Activated CD4-positive, alpha-beta T cell treated with anti-CD3 and anti-CD28 coated beads for 36 hours (primary cell): ENCODE measurements at places on chromosomes 6 and 20. TPM values are rescaled to one million over a fixed set of nuclear protein-coding genes. Genes with fewer than 3 reads are reported as not detected.

DNA sequence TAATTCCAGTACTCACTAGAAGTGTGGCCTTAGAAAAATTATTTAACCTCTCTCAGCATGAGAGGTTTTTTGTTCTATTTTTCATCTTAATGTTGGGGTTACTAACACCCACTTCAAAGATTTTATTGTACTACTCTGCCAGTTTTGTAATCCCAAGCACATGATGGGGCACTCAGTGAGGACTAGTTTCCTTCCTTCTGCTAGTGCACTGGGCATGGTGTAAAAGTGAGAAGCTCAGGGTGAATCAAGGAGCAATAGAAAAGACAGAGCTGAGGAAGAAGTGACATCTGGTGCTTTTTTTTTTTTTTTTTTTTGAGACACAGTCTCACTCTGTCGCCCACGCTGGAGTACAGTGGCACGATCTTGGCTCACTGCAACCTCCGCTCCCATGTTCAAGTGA lies 439.4 kb upstream of the ARID1B start:
- H3K4me3 ChIP-seq: no peak overlapping the region
- no peak for DNase-seq
- H3K27ac ChIP-seq: no peak overlapping the region
- H3K27me3 ChIP-seq: no peaks in the 10 kb centered on the region

GRCh38 chr20:56890011-56890410 lies 260.9 kb downstream of the TFAP2C start:
- no peaks in the 10 kb centered on the region for H3K36me3 ChIP-seq
- peaks cover 7% of the 10 kb centered on the region for H3K27me3 ChIP-seq
- no peak for DNase-seq
- H3K27ac ChIP-seq: no peak overlapping the region
- peaks cover 9% of the 10 kb centered on the region for H3K4me1 ChIP-seq

- H3K4me1 ChIP-seq: peaks cover 34% of the 10 kb centered on the region
- no peak overlapping the region for H3K27ac ChIP-seq
- no peaks in the 10 kb centered on the region for H3K27me3 ChIP-seq
- H3K4me3 ChIP-seq: no peak overlapping the region
These were observed 6.6 kb upstream of the SAMHD1 start for GRCh38 chr20:36957875-36958667.

The ADGRB3 gene
- not detected for total RNA-seq

DNA sequence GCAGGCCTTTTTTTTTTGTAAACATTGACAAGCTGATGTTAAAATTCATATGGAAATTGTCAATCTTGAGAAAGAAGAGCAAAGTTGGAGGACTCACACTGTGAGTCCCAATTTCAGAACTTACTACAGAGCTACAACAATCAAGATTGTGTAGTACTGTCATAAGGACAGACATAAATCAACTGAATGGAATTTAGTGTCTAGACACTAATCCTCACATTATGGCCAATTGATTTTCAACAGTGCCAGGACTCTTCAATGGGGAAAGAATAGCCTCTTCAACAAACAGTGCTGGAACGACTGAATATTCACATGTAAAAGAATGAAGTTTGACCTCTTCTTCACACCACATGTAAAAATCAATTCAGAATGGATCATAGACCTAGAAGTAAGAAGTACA lies 60.8 kb downstream of the TGM2 start:
- no peak overlapping the region for H3K27ac ChIP-seq
- H3K27me3 ChIP-seq: no peaks in the 10 kb centered on the region
- no peak for DNase-seq
- H3K4me1 ChIP-seq: no peaks in the 10 kb centered on the region
- no peak overlapping the region for H3K4me3 ChIP-seq
